ENCODE measurements at places on chromosomes 2 and 18. TPM values are rescaled to one million over a fixed set of nuclear protein-coding genes. Genes with fewer than 3 reads are reported as not detected.

The CAD gene
- 70.4 TPM for total RNA-seq

The PRSS56 gene
- 0.20 TPM for total RNA-seq

The CDKL4 gene
- not detected for total RNA-seq

The GATA6 gene
- total RNA-seq, result 1.6 TPM

The FAM168B gene
- 69.2 TPM for total RNA-seq
